Brain pericyte (primary cell): ENCODE measurements at places on chromosomes 4 and X.

DNA sequence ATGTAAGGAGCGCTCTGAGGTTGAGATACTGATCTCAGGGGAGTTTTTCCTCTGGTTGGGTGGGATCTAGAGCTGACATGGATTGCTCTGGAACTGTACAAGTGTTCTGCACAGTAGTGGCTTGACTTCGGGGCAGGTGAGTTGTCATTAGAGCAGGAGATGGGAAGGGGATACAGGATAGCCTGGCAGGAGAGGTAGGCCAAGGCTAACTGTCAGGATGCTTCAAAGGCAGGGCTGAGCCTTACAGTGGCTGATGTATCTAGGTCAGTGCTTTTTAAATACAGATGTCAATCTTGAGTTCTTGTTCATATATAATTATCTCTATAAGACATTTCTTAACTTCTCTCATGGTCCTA lies 43.5 kb upstream of the RELL1 start:
- no peak for DNase-seq

DNA sequence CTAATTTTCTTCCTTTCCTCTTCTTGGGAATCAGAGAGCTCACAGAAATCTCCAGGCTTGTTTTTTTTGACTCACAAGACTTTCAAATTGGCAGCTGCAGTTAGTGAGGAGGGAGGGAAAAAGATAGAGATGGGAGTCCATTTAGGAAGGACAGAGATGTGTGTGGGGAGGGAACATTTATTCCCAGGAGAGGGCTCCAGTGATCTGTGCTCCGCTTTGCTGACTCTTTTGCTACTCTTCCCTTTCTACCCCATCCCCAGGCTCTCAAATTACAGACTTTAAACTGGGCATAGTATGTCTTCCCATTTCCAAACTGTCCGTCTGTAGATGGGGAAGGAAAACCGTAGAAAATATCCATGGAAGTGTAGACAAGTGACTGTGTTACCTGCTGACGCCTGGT lies 39.1 kb upstream of the UCP1 start:
- no peak for DNase-seq

DNA sequence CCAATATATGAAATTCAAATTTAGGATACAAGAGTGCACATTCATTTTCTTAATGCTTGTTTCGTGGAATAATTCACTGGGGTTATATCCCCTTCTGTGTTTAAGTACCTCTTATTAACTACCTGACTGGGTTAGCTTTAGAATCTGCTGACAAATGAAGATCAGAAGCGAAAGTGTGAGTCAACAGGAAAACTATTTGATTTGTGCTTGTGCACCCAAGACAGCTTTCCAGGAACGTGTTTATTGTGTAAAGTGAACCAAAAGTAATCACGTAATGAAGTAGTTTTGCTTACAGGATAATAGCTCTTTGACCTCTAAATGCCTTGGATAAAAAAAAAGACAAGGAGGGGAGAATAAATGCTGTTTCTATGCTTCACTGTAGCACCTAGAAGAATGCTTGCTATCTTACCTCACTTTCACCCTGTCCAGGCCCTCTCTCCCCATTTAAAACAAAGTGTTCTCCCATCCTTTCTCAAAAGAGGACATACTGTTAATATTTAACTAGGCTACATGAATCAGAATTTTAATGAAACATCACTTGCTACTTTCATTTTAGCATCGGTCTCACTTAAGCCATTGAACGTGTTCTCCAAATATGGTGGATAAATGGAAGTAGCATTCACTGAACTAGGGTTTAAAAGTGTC lies 141.9 kb downstream of the THOC2 start:
- DNase-seq = no peak

DNA sequence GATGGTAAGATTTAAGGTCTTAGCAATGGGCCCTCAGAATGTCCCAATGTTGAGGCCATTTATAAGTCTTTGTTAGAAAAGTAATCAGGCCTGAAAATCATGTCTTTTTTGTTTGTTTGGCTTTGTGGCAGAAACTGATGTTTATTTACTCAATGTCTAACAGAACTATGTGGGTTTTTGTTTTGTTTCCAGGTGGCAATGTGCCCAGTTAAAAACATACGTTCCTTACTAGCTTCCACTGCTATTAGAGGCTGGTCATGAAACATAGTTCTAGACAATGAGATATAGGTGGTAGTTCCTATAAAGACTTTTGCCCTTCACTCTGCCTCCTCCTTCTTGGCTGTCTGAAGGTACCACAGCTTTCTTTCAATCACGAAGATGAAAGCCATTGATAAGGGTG lies 108.8 kb downstream of the C4orf51 start:
- DNase-seq = no peak

DNA sequence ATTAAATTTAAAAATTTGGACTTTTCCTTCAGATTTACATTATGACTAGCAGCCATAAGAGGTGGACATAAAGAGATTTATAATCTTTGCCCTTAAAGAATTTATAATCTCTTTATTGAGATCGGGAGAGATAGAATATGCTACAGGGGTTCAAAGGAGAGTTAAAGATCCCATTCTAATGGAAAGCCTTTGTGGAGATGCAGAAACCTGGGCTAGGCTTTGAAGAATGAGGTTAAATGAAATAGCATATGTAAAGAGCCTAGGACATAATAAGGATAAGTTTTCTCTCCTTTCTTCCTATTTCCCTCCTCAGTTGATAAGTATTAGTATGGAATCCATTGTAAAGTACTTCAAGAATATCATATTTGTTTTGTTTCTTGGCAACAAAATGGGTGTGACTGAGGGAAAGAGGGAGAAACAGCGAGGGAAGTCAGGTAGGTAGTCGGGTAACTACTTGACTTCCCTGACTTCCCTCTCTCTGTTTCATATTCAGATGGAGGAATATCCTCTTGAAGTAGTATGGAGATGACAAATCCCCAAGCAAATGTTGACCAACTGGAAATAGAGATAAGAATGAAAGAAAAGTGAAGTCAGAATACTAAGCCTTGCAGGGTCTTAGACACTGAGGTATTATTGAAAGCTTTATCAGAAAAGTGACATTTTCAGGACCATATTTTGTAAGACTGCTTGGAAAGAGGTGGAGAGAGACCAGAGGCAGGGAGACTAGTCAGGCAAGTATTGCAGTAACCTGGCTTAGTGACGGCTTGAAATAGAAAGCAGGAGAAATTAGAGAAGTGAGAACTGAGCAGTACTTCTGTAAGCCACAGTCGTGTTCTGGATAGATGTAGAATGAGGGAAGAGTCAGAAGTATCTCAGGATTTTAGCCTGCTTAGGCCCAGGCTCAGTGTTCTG lies 82.9 kb downstream of the PDLIM5 start:
- DNase-seq = no peak

DNA sequence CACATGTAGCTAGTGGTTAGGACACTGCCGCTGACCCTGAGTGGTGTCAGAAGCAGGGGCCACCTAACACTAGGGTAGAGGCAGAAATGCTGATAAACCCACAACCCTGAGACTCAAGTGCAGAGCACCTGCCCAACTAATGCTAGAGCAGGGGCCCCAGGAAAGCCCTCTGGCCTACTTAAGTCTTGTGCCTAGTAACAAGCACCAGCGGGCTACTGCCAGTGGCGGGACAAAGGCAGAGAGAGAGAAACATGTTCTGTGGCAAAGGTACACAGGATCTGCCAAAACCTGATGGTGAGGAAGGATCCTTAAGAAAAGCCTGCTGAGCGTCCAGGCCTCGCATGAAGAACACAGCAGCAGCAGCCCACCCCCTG lies 172.4 kb downstream of the PRDM5 start:
- DNase-seq = no peak

DNA sequence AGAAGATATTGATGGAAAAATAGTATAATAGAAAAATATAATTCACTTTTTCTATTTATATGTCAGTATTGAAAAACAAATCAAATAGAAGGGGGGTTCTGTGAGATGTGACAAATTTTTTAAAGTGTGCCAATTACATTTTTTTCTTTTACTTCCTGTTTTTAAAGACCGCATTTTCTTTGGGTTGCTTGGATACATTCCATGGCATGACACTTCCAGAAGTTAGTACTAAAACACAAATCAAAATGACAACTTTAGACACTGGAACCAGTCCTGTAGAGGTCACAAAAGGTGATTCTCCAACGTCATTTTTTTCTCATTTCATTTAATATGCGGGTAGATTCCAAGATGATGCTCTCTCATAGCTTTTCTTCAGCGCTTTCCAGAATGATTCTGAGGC lies 116.2 kb upstream of the GNPDA2 start:
- no peak for DNase-seq

- no peak for DNase-seq
Observed at GRCh38 chr4:168076989-168077725, 15.2 kb upstream of the ANXA10 start.

DNA sequence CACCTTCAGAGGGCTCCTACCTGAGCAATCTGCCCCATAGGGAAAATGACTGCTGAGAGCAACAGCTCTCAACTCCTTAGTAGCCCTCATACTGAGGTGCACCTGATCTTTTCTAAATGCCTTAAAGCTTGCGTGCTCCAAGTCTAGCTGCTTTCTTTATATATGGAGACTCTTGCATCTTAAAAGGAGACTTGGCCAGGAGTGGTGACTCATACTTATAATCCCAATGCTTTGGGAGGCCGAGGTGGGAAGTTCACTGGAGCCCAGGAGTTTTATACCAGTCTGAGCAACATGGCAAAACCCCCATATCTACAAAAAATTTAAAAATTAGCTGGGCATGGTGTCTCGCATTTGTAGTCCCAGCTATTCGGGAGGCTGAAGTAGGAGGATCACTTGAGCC lies 78.1 kb upstream of the TRIM2 start:
- no peak for DNase-seq

- DNase-seq = no peak
Observed at GRCh38 chr4:141637565-141637964, 1.2 kb downstream of the IL15 start.

GRCh38 chr4:87192145-87192919 lies 28.1 kb downstream of the KLHL8 start:
- no peak for DNase-seq

DNA sequence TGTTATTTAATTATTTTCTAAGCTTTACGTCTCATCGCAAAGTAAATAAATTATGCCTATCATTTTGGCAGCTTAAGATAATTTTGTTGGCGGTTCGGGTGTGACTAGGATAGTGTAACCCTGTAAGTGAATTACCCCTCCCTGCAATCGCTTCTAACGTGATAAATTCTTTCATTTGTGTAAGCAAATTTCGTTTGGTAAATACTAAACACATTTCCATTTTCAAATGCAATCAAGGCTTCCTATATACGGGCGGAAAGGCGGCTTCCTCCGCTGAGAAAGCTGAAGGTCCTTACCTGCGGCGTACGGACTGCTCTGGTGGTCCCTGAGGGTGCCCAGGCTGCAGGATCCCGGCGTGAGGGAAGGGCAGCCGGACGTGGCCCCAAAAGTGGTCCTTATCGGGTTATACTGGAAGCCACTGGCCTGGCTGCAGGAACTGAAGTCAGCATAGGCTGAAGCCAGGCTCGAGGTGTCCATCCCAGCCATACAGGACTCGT lies 403 bp downstream of the PHOX2B start:
- DNase-seq = no peak

GRCh38 chr4:5710961-5711478 lies at the start of gene EVC:
Gene EVC, plus strand, starts transcription at chr4:5711201. Its CDS starts 180 bp downstream, at chr4:5711381.
- no peak for DNase-seq

DNA sequence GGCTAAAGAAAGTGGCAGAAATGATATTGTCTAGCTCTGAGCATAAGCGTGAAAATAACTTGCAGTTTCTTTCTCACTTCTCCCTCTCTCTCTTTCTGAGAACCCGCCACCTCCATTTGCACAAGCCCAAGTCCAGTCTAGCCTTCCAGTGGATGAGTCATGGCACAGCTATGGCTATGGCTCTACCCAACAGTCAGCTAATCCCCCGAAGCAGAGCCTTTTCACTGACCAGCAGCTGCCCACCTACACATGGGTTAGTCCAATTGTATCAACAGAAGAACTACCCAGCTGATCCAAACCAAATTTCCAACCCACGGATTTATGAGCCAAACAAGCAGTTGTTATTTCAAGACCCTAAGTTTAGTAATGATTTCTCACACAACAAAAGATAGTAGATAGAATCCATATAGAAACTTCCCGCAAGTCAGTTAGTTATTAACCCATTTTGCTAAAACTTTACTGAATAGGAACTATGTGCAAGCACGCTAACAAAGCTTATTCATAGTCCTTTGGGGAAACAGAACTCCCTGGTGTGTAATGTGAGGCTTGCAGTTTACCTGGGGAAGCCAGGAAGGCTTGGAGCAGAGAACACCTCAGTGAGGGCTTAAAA lies 282.3 kb downstream of the INPP4B start:
- DNase-seq = no peak

DNA sequence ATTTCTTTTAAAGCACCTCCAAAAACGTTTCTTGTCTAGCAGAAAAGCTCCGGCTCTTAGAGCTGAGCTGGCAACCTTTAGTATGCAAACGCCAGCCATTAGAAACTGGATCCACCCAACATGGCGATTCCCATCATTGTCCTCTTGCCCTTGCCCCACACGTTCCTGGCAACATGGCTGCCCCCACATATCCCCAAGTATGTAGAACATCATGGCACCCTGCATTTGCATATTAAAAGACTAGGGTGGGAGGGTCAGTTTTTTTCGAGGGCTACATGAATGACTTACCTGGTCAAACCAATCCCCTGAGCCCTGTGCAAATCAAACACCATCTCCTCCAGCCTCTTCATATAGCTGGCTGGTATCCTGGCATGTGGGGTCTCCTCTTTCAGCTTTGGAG lies 82.2 kb upstream of the HELT start:
- DNase-seq = no peak

DNA sequence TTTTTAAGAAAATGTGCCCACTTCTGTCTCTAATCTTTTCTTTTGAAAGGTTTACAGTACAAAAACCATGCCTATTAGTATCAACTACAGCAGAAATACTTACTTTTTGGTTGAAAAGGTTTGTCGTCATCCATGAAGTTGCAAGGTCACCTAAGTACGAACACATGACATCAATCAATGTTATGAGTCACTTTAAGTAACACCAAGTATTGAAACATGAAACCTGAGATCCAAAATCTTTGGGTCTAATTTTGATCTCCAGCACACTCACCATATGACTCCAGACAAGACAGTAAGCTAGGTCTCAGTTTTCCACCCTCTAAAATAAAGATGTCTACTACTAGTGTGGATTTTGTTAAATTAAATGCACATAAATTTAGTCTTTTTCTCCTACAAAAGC lies 8.4 kb downstream of the ZNF280C start:
- no peak for DNase-seq

- DNase-seq = peak; percentile 41
Observed at GRCh38 chr4:183142571-183143550, 43.8 kb downstream of the WWC2 start.

- DNase-seq = no peak
Observed at GRCh38 chr4:110637408-110638088, 14.7 kb upstream of the PITX2 start.

DNA sequence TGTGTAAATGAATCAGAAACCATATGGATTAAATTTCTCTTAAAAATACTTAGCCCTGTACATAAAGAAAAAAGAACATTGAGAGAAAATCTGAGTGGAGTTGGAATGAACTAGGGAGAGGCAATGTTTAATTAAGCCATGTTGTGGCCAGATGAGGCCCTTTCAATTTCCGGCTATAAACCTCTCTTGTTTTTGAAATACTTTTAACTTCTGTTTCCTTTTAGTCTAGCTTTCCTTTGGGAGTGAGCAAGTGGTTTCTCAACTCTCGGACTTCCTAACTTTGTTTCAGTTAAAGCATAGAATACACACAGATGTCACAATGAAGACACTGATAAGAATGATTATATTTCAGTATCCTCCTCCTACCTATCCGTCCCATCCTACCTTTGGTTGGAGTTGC lies 197.2 kb downstream of the ARHGAP24 start:
- no peak for DNase-seq
